ENCODE measurements at places on chromosomes 13 and 19. TPM values are rescaled to one million over a fixed set of nuclear protein-coding genes. Genes with fewer than 3 reads are reported as not detected.

The PABPC3 gene
- 4.9 TPM for total RNA-seq

DNA sequence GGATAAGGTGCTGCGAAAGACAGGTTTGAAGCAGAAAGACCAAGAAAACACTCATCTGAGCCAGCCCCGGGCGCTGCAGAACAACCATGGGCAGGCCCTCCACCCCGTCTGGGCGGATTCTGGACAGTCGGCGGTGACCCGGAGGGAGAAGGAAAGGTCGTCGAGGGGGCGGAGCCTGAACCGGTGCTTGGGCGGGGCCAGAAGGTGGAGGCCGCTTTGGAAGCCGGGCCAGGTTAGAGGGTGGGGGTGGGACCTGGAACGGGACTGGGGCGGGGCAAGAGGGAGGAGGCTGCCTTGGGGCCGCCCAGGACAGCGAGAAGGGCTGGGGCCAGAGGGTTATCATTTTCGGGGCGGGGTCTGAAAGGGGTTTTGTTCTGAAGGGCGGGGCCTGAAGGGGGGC is 5.0 kb upstream of the ZNF765 start:
- DNase-seq: no peak

The TTYH1 gene
- total RNA-seq: not detected

DNA sequence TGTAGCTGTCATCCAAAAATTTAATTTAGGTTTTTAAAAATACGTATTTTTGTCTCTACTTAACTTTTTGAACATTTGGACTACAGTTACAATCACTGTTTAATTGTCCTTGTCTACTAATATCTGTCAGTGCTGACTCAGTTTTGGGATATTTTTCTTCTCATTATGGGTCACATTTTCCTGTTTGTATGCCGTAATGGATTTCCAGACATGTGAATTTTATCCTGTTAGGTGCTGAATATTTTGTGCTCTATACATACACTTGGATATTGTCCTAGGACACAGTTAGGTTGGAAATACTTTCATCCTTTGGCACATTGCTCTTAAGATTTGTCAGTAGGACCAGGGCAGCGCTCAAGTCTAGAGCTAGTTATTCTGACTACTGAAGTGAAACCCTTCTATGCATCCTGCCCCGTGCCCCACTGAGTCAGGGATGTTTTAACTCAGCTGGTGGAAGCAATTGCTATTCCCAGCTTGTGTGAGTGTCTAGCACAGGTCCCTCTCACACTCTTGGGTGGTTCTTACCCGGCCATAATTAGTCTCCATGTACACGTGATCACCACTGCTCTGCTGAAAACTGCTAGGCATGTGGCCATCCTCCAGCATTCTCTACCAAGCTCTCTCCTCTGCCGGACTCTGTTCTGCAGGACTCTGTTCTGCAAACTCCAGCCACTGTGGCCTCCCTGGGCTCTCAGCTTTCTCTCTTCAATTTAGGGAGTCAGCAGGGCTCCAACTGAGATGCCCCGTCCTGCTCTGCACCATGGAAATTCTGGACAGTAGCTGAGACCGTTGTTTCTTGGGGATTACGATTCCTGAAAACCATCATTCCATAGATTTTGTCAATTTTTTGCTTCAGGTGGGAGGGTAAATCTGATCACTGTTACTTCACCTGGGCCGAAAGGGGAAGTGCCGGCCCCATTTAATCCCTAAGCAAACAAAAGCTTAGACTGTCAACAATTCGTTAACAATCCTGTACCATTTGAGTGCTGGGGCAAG is 11.1 kb downstream of the PROZ start:
- no peak for DNase-seq

GRCh38 chr19:42693760-42694350 is 46.4 kb downstream of the PSG3 start:
- DNase-seq: peak; percentile 58
